ENCODE measurements at places on chromosomes 6 and 20.

DNA sequence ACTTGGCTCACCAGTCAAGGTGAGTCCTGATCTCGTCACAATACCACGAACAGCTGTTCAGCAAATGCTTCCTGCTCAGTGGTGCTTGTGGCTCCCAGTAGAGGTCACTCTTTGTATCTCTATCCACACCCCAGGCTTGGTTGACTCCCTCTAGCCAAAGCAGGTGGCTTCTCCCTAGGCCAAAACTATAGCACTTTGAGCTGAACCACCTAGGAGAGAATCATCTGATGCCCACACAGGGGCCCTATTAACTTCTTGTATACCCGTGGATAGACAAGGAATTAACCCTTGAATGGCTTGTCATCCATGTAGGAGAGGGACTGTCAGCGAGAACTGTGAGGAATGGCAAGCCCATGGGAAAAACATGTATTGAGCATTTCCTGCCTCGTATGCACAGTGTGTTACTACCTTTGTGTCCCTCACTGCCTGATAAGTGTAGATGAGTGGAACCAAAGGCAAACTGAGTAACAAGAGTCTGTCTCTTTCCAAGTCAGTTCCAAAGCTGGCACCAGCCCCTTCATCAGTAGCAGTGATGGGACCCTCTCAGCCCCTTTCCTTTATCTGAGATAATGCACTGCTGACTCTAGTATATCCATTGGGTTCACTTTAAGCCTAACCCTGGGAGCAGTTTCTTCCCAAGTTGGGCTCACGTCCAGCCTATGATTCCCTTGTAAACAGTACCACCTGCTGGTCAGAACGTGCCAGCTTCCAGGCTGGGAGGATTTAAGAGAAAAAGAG is 42.5 kb downstream of the EIF2S2 start:
- DNase-seq, result peak; percentile 70

- DNase-seq, result no peak
These were observed 20.5 kb upstream of the TBC1D32 start for GRCh38 chr6:121354764-121355163.

GRCh38 chr6:143286251-143286795 is 164.2 kb downstream of the ADAT2 start:
- no peak for DNase-seq

DNA sequence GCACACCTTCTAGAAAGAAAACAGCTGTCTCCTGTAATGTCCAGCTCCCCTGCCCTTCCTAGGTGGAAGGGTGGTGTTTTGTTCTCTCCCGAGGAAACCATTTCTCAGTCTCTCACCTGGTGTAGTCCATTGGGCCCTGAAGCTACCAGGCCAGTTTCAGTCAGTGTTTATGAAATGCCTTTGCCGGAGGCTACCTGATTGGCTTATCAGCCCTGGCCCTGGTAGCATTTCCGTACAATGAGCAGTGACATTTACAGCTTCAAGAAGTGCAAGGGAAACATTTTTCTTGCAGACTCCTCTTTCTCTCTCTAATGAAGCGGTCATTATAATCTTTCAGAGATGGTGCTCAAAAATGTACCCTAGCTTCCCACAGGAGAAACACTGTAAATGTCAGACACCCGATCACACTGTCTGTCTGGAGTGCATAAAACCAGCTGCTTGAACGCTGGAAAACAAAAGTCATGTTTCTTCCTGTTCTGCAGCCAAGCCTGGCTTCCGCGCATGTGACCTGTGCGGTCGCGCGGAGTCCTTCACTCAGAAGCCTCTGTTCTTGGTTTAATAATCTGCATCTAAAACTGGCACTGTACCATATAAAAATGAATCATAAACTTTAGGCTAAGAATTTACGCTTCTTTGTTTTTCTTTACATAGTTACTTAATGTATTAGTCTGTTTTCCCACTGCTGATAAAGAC is 28.4 kb upstream of the SAYSD1 start:
- no peak for DNase-seq

DNA sequence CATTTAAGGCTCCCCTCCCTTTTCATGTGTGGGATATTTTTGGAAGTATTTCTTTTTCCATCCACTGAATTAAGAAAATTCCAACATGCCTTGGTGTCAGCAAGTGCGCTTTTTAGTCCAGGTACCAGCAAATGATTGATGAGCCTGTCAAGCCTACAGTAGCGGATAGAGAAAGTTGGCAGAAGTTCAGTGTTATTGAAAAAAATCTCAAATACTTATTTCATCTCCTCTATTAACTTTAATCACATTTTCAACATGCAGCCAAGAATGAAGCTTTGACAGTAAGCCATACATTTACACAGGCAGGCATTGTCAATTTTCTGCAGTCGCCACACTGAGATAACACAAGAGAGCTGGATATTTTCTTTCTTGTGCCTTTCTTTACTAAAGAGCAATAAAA is 50.4 kb downstream of the BLOC1S5 start:
- no peak for DNase-seq

GRCh38 chr6:140011537-140011936 is 637.1 kb upstream of the CITED2 start:
- DNase-seq, result no peak

DNA sequence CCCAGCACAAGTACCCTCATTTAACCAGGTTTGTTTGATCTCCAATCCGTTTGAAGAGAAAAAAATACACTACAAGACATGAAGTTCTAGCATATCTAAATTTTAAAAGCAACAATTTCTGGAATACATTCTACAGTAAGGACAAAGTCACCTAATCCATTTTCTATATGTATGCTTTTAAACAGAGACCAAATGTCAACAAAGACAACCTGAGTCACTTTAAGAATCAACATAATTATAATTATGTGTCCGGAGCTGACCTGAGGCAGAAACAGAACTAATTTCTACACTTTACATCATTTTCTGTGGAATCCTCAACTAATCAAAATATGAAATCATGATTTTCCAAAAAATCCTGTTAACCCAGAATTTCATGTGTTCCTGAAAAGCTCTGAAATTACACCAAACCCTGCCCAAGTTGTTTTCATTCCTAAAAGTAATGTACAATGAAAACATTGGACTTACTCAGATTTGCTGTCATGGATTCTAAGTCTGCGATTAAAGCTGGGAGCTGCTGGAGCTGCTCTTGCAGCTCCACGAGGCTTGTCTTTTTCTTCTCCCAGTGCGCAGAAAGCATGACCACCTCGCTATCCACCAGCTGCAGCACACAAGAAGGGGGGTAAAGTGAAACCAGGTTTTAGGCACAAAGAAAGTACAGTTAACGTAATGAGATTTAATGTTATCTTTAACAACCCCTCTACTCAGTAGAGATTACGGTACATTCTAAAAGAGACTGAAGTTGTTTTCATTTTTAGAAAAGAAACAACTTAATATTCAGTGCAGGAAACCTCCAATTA is 35.8 kb downstream of the DTNBP1 start:
- DNase-seq, result no peak

- DNase-seq, result no peak
These were observed 260.0 kb downstream of the DHX35 start for GRCh38 chr20:39222101-39222500.

- DNase-seq, result no peak
These were observed 204.4 kb downstream of the TAF4 start for GRCh38 chr20:61861054-61861841.

DNA sequence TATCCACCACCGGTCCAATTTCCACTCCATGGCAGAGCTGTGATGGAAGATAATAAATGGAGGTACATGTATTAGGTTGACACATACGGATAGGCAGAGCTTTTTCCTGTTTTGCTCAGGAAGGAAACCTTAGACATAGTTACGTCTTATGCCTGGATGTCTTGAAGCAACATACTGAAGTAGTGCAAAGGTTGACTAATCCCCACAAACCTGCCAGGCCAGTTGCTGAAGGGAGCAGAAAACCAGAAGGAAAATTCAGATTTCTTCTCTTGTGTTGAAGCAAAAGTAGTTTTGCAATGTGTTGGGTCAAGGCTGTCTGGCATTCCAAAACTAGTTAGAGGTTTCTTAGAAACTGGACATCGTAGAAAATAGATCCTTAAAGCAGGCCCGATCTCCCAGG is 68.7 kb downstream of the PHACTR1 start:
- DNase-seq, result no peak

DNA sequence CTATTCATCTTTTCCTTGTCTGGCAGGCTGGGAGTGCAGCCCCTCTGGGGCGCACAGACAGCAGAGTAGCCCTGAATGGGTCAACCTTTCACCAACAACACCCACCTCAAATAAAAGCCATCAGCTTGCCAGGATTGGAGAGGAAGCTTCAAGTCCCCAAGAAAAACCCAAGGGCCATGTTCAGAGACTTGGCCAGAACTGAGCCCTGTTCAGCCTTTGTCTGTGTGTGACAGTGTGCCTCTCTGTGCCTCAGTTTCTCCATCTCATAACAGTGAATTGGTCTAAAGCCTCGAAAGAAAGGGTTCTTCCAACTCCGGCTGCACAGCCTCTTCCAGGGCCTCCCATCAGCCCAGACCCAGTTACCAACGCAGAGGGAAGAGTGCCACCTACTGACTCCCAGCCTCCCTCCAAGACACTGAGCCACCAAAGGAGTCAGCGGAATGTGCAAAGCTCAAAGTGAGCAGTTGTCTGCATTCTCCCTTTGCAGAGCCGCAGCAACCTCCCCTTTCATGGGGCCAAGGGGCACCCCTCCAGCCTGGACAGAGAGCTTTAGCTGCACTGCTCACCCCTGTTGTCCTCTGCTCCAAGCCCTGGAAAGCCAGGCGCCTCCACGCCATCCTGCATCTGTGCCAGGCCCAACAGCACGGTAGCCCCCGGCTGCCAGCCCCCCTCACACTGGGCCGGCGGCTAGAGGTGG is 82.7 kb upstream of the TOP1 start:
- peak; percentile 37 for DNase-seq

- DNase-seq, result no peak
These were observed 36.8 kb upstream of the SMIM29 start for GRCh38 chr6:34285448-34286164.

DNA sequence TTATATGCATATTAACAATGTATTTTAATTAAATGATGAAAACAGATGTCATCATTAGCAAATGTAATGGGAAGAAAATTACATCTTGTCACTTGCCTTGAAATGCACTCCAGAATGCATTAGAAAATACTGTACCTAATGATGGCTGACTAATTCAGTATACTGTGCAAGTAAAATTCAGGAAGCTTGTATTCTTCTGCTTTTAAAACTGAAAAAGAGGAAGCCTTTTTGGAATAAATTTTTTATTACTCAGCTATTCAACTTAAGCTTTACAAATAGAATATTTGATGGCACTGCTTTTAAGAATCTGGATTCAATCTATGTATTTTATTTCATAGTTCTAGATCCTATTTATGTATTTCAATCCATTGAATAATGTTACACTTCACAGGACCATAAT is 195.5 kb downstream of the RIMS1 start:
- no peak for DNase-seq

DNA sequence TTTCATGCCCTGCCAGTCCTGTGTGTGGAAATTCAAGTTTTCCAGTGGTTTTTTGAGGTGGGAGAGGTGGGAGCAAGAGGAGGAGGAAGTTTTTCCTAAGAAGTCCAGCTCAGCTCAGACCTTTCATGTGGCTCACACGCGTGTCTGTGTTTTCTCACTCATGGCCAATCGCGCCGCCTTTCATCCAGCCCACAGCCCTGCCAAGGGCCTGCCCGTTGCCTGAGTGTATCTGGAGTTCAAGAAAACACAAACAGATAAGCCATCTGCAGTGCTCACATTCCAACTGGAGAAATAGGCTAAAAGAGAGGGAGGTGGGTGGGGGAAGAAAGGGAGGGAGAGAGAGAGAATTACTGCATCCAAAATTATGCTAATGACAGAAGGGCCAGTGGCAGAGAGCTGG is 12.6 kb upstream of the MPC1 start:
- no peak for DNase-seq

DNA sequence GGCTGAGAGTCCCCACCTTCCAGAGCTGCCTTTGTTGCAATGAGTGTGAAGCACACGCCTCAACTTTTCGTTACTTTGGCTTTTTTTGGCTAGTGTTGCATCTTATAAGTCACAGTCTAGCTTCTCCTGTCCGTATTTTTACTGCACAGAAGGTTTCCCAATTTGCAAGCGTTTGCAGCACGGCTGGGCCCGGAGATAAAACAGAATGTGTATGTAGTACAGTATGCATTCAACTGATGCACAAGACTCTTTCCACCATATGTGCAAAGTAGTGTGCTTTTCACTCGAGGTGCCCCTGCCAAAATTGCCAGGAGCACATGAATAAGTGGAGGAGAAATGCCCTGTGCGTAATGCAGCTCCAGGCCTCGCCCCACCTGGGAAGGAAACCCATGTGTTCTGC is 79.6 kb downstream of the SOBP start:
- no peak for DNase-seq

DNA sequence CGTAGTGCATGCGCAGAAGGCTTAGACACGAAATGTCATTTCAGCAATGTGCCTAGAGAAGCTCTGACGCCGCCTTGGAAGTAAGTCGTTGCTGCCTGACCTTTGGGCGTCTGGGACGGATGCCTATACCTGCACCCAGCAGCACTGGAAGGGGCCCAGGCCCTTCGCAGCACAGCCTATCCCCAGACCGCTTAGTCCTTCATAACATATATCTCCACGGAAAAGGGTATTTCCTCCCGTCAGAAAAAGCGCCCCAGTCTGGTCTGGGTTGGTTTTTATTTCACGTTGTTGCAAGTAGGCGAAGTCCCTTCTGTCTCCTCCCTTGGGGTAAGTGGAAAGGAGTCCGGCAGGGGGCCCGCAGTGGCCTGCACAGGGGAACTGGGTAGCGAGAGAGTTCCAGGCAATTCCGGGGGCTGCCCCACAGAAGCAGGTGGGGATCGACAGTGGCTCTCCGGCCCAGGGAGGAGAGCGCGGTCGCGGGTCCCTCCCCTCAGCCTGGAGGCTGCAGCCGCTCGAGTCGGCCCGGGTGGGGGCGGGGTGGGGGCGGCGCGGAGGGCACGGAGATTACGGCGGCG is 559 bp upstream of the EYA4 start:
- no peak for DNase-seq

DNA sequence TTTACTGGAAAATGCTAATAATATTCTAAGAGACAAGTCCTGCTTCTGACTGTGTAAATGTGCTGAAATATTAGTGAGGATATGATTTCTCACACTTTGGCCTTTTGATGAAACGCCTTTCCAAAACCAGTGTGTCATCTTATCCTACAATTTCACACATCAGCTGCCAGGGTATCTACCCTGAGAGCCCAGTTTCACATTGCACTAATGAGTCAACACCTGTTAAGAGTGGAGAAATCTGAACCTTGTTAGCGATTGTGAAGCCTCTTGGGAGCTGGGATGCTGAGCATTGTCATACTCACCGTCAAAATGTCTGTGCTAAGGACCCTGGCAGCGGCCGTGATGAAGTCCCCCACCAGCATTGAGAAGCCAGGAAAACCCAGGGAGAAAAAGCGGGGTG is 166.0 kb downstream of the RALGAPA2 start:
- DNase-seq, result no peak

GRCh38 chr6:52065621-52066020 is 21.8 kb downstream of the PKHD1 start:
- no peak for DNase-seq

- DNase-seq, result no peak
These were observed 277.2 kb downstream of the PRKN start for GRCh38 chr6:162450358-162450757.

- no peak for DNase-seq
These were observed 121.2 kb downstream of the MAP3K7 start for GRCh38 chr6:90465686-90466085.

GRCh38 chr6:5174756-5175549 is 85.8 kb downstream of the LYRM4 start:
- DNase-seq, result no peak

GRCh38 chr6:135033238-135033637 is 21.4 kb downstream of the HBS1L start:
- no peak for DNase-seq

Data from brain pericyte (primary cell).